ENCODE measurements at places on chromosomes 1 and 21.

GRCh38 chr1:210695026-210695425, 366.3 kb downstream of the HHAT start:
- no peak for DNase-seq

- DNase-seq: no peak
These were observed 131.2 kb downstream of the SLC45A1 start for GRCh38 chr1:8448911-8449661.

GRCh38 chr1:241992734-241993133, 6.2 kb downstream of the MAP1LC3C start:
- DNase-seq: no peak

GRCh38 chr1:237814319-237814924, 76.3 kb downstream of the ZP4 start:
- DNase-seq: no peak

GRCh38 chr1:5953386-5953785, 38.8 kb downstream of the NPHP4 start:
- no peak for DNase-seq

DNA sequence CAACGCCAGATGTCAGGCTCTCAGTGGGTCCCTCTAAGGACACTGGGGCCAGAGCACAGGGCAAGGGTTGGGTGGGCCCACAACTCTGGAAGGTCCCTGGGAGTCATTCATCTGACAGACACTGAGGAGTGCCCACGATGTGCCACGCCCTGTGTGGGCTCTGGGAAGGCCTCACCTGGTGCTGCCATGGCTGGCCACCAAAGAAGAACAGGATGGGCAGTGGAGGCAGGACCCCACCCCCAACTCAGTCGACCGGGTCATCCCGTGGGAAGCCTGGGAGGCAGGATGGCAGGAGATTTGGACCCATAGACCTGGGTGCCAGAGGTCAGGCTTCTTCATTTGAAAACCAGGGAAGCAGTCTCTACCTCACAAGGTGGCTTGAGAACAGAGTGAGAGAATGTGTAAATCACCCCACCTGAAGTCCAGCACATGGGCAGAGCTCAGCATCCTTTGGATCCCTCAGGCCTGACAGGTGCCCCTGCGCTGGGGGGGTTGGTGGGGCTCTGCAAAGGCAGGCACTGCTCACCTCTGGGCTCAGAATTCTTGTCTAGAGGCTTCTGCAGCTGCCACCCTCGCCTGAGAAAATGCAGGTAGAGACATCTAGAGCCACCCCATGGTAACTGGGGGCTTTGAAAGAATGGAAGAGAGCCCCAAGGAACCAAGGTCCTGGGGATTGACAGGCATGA, 1.2 kb upstream of the SELENON start:
- DNase-seq: no peak

- peak; percentile 96 for DNase-seq
These were observed at the start of gene CIART for GRCh38 chr1:150281758-150282557. Gene CIART (plus strand): TSS chr1:150282554. CDS start chr1:150283268, 714 bp downstream.

DNA sequence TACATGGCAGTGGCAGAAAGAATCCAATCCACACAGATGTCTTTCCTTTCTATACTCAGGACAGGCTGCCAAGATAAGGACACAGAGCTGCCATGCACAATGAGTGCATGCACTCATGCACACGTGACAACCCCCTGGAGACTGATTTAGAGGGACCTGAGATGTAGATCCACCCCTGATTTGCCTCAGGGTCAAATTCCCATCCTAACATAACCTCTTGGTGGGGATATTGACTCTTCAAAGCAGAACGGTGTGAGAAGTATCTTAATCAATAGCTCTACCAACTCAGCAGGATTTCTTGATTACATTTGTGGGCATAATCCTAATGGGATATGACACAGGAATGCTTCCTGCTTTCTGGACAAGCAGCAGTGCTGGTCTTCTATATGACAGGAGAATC, 125.2 kb upstream of the DSCAM start:
- DNase-seq: no peak

GRCh38 chr1:71240656-71241055, 159.8 kb upstream of the ZRANB2 start:
- peak; percentile 4 for DNase-seq

GRCh38 chr1:218775501-218776021, 398.1 kb upstream of the LYPLAL1 start:
- no peak for DNase-seq

DNA sequence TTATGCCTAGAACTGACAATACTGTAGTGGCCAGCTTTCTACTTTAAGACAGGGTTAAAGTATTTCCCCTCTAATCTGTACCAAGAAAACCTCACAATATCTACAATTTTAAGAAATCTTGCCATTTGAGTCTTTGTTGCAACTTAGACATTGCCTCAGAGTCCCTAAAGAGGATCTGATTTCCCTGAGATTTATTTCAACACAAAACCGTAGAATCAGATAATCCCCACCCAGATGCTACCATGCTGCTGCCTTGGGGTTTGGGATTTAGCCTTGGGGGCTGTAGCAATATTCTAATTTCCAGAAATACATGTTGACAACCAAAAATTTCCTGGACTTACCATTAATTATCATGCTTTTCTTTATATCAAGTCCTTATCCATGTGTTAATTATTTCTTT, 50.3 kb upstream of the DENND1B start:
- no peak for DNase-seq

GRCh38 chr1:87872189-87872588, 543.5 kb downstream of the LMO4 start:
- DNase-seq: no peak

GRCh38 chr1:215543191-215543606, 23.9 kb upstream of the KCTD3 start:
- DNase-seq: no peak

- no peak for DNase-seq
These were observed 198.7 kb downstream of the KCNJ6 start for GRCh38 chr21:37717534-37717933.

GRCh38 chr1:116699605-116700004, 32.1 kb upstream of the IGSF3 start:
- DNase-seq: no peak

GRCh38 chr1:5705751-5706150, 286.5 kb downstream of the NPHP4 start:
- no peak for DNase-seq

DNA sequence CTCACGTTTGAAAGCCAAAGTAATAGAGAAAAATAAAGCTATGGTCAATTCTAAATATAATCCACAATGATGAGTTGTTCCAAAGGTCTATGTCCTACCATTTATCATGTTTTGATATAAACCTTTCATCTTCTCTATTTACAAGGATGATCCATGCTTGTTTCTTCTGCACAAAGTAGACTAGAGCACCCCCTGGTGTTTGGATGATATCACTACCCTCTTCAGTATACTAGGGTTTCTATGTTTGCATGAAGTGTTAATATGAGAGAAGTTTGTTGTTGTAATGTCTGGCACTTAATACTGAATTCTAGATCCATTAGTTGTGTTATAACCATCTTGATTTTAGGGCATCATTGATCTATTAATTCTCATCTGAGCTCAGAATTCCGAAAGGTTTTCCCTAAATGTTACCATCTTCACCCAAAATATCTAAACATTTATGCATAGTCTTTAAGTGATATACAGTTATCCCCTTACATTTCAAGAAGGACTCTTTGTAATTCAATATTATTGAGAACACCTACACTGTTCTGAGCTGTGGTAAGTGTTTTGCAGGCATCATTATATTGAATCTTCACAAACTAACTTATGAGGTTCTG, 21.1 kb downstream of the CLDN8 start:
- no peak for DNase-seq

GRCh38 chr1:235357485-235358373, 9.5 kb upstream of the TBCE start:
- no peak for DNase-seq

DNA sequence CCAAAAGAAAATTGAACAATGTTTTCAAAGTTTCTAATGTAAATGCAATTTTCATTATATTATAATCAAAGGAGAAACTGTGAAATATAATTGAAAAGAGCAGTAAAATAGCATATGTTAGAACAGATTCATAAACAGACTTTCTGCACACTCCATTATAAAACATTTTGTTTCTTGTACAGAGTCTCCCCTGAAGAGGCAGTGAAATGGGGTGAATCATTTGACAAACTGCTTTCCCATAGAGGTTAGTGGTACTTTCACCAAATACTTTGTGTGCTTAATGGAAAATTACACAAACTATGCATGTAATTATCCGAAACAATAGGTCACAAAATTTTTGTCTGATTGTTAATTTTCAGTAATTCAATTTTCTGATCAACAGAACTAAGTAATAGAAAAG, 1.9 kb downstream of the RGS18 start:
- DNase-seq: no peak

- DNase-seq: no peak
These were observed 7.6 kb upstream of the CTTNBP2NL start for GRCh38 chr1:112388436-112388835.

DNA sequence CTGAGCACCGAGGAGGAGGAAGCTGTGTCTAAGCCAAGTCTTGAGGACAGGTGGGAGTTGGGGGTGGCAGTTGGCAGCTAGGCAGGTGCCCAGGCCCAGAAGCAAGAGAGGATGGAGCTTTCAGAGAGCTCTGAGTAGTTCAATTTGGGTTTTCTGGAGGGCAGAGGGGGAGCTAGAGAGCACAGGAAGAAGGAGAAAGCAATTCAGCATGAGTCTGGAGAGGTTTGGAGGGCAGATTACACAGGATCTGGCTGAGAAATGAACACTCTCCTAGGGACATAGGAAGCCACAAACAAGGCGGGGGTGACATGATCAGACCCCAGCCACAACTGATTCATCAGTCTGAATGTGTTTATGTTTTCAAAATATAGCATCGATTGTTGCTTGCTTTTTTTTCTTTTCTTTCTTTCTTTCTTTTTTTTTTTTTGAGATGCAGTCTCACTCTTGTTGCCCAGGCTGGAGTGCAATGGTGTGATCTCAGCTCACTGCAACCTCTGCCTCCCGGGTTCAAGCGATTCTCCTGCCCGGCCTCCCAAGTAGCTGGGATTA, 23.8 kb downstream of the PTPRF start:
- no peak for DNase-seq

DNA sequence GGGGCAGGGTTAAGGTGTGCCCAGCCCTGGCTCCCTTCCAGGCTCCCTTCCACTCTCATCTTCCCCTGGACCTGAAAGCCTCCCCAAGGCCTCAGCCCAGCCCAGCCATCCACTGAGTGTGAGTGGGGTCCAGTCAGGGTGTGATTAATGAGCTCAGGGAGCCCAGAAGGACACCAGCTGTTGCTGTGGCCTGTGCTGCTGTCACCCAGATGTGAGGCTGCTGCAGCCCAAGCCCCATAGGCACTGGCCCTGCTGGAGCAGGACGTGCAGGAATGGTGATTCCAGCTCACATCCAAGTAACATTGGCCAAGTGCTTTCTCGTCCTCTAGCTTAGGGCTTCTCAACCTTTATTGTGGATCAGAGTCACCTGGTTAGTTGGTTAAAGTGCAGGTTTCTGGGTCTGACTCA, 77.6 kb downstream of the EPHB2 start:
- no peak for DNase-seq

- DNase-seq: no peak
These were observed 469.6 kb downstream of the DPYD start for GRCh38 chr1:97451046-97451826.

- no peak for DNase-seq
These were observed 20.8 kb downstream of the NAV1 start for GRCh38 chr1:201559679-201560162.

- peak; percentile 34 for DNase-seq
These were observed 130.6 kb downstream of the SNX7 start for GRCh38 chr1:98792123-98792522.

GRCh38 chr1:104100115-104100514, 350.4 kb downstream of the AMY1C start:
- no peak for DNase-seq

GRCh38 chr1:1079408-1080121, 5.5 kb upstream of the RNF223 start:
- peak; percentile 55 for DNase-seq

GRCh38 chr21:29190923-29191331, 60.5 kb downstream of the MAP3K7CL start:
- peak; percentile 74 for DNase-seq

DNA sequence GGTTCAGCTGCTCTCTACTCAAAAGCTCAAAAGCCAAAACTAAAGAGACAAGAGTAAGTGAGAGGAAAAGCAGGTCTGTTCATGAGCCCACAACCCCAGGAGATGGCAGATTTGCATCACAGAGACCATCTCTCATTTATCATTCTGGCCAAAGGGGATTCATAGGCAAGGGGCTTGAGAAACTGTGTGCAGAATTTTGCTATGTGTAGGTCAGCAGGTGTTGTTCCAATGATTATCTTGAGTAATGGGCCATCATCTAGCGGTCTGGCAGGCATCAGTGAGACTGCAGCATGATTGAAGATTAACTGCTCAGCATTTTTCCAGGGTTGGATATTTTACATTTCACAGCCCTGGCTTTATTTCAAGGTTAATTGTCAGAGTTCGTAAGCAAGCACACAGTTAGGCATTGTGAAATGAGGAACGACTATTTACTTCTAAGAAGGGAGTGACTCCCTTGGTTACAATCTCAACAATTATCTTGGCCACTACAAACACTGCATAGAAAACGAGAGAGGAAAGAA, 1204.6 kb upstream of the TMPRSS15 start:
- DNase-seq: no peak

GRCh38 chr1:21319447-21320407, 29.5 kb upstream of the ECE1 start:
- no peak for DNase-seq

- DNase-seq: no peak
These were observed 64.0 kb upstream of the HMCN1 start for GRCh38 chr1:185670187-185670627.

DNA sequence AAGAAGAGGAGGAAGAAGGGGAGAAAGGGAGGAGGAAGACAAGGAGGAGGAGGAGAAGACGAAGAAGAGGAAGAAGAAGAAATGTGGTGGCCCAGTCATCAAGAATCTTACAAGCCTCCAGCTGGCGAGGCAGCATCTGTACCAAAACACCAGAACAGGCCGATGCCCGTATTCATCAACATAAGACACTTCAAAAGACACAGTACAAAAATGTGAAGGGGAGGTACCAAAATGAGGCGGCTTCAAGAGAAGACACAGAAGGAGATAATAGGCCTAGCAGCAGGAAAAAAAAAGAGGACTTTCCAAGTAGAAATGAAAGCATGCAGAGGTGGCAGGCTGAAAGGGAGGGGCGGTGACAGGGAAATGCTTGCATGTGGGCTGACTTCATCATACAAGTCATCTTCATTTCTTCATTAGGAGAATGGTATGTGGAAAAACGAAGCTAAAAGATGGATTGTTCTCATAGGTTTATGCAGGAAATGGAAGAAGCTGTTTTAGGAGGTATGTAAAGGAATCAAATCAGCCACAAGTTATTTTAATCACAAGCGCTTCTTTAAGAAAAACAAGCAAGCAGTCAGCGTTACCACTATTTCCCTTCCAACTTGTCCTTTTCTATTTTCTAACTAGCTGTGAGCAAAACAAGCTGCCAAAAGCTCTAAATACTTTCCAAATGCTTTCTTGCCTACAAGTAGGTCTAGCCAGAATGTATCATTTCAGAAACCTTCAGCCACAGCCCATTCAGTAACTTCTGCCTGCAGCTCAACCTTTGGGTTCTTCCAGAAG, 192.3 kb downstream of the SLC45A1 start:
- DNase-seq: peak; percentile 88

DNA sequence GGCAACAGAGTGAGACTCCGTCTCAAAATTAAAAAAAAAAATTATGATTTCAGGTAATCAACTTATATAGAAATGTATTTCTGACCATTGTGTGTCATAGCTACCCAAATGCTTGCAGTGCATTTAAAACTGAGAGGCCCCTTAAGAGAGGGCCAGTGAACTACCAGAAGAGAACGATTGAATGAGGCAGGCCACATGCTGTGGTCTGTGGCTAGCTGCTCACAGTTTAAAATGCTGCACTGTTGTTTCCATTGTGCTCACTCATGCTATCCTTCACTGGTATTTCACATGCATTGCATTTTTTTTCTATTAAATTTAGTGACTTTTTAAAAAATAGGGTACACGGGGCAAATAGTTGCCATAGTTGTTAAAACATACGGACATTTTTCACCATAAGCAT, 26.0 kb downstream of the CHML start:
- no peak for DNase-seq

All from AG04449 (cell line).